ENCODE measurements at places on chromosomes 7 and 10. TPM values are rescaled to one million over a fixed set of nuclear protein-coding genes. Genes with fewer than 3 reads are reported as not detected.
A peak's percentile ranks its signal among the peaks of the same experiment; 100 is the strongest.

Gene SLC18A2
- total RNA-seq, result 2.9 TPM

Gene UBTD1
- 5.0 TPM for total RNA-seq

Gene OR13A1
- 1.5 TPM for total RNA-seq

Gene AKR1C8
- not detected for total RNA-seq

Gene DNAJB12
- total RNA-seq, result 23.7 TPM

Gene SH3PXD2A
- 56.7 TPM for total RNA-seq

Gene PRPS1L1
- not detected for total RNA-seq

Gene WASHC2C
- total RNA-seq, result 20.2 TPM

DNA sequence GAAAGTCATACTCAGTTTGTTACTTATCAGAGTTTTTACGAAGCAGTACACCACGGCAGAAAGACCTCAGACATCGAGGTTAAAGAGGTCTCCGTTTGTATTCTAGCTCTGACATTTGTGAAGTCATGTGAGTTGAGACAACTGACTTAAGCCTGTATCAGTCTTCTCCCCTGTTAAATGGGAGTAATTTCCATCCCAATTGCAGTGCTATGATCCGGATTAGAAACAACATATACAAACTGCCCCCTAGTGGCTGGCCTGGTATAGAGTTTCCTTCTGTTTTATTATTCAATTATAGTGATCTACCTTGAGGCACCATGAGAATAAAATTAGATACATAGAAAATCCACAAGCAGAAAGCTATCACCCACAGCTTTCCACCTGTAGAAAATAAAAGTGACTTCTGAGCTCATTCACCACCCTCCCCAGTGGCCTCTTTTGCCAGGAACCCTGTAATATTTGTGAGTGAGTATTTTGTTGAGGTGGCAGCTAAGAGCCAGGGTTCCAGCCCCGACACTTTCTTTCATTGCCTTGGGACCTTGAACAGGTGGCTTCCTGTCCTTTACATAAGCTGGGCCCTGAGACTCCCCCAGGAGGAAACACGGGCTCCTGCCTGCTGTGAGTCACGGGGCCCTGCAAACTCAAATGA lies 607.2 kb upstream of the MGMT start:
- no peaks in the 10 kb centered on the region for H3K36me3 ChIP-seq
- no peak overlapping the region for H3K27ac ChIP-seq
- H3K4me3 ChIP-seq, result no peak overlapping the region
- no peaks in the 10 kb centered on the region for H3K27me3 ChIP-seq
- H3K4me1 ChIP-seq, result no peaks in the 10 kb centered on the region

GRCh38 chr7:84162125-84162524 lies 32.5 kb downstream of the SEMA3A start:
- DNase-seq, result no peak
- no peaks in the 10 kb centered on the region for H3K36me3 ChIP-seq
- H3K27me3 ChIP-seq, result no peaks in the 10 kb centered on the region
- no peaks in the 10 kb centered on the region for H3K4me1 ChIP-seq
- H3K4me3 ChIP-seq, result no peak overlapping the region

GRCh38 chr10:14023673-14024328 lies 306.9 kb downstream of the FRMD4A start:
- no peaks in the 10 kb centered on the region for H3K36me3 ChIP-seq
- H3K27ac ChIP-seq, result peak overlapping the region; percentile 54
- H3K27me3 ChIP-seq, result no peaks in the 10 kb centered on the region
- DNase-seq, result no peak
- H3K4me1 ChIP-seq, result peaks cover 7% of the 10 kb centered on the region

DNA sequence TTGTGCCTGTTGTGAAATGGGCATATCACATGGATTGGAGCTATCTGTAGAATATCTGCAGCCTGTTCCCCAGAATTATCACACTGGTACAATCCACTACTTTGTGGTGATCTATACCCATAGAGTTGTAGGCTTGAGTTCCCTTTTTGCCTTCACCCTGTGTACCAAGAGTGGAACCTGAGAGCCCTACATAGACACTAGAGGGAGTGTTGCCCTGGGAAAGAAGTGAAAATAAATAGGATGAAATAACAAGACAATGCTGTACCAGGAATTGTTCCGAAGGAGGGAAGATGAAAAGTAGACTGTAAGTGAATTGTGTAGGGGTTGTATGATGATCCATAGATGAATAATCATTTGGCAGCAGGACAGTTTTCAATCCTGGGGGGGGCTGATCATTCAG lies 9.0 kb downstream of the SORCS3 start:
- H3K4me3 ChIP-seq, result no peak overlapping the region
- no peaks in the 10 kb centered on the region for H3K4me1 ChIP-seq
- H3K36me3 ChIP-seq, result no peaks in the 10 kb centered on the region
- no peak overlapping the region for H3K27ac ChIP-seq

- no peak overlapping the region for H3K27ac ChIP-seq
- no peak for DNase-seq
- no peaks in the 10 kb centered on the region for H3K36me3 ChIP-seq
- no peaks in the 10 kb centered on the region for H3K27me3 ChIP-seq
- H3K4me1 ChIP-seq, result no peaks in the 10 kb centered on the region
These were observed 70.2 kb upstream of the FERD3L start for GRCh38 chr7:19215412-19215811.

DNA sequence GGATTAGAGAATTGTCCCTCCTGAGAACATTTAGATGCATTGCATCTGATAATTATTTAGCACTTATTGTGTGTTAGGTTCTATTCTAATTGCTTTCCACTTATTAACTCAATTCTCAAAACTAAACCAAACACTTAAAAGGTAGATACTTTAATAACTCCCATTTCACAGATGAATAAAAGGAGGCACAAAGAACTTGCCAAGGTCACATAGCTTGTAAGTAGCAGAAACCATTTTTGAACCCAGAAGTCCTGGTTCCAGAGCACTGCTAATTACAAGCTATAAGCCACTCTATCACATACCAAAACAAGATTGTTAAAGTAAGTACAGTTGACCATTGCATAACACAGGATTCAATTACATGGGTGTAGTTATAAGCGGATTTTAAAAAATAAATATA lies 164.9 kb downstream of the CPED1 start:
- H3K36me3 ChIP-seq, result no peaks in the 10 kb centered on the region
- H3K27ac ChIP-seq, result no peak overlapping the region
- H3K4me1 ChIP-seq, result no peaks in the 10 kb centered on the region
- DNase-seq, result no peak

- no peaks in the 10 kb centered on the region for H3K36me3 ChIP-seq
- no peak for DNase-seq
- no peak overlapping the region for H3K27ac ChIP-seq
- no peak overlapping the region for H3K4me3 ChIP-seq
- H3K4me1 ChIP-seq, result no peaks in the 10 kb centered on the region
- no peaks in the 10 kb centered on the region for H3K27me3 ChIP-seq
These were observed 12.6 kb upstream of the PRPS1L1 start for GRCh38 chr7:18040196-18040595.

DNA sequence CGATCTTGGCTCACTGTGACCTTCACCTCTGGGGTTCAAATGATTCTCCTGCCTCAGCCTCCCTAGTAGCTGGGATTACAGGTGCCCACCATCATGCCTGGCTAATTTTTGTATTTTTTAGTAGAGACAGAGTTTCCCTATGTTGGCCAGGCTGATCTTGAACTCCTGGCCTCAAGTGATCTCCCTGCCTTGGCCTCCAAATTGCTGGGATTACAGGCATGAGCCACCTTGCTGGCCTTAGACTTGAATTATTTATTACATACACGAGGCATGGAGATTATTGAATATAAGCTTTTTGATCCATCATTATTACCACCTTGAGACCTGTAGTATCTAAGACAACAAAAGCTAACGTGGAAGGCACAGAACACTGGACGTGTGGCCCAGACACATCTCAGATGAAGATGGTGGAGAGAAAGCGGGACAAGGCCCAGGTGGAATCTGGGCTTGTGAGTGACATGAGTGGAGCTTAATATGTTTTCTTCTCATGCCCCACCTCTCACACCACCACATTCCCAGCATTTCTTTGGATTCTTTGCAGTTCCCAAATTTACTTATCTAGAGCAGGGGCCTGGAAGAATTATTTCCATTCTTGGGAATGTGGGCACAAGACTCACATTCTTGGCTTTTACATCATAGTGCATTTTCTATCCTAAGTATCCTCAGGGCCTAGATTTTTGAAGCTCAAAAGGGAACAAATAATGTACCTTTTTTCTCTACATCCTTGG lies 76.6 kb downstream of the SUGCT start:
- no peak overlapping the region for H3K27ac ChIP-seq
- H3K4me1 ChIP-seq, result no peaks in the 10 kb centered on the region
- no peaks in the 10 kb centered on the region for H3K36me3 ChIP-seq
- no peaks in the 10 kb centered on the region for H3K27me3 ChIP-seq
- no peak overlapping the region for H3K4me3 ChIP-seq
- no peak for DNase-seq

DNA sequence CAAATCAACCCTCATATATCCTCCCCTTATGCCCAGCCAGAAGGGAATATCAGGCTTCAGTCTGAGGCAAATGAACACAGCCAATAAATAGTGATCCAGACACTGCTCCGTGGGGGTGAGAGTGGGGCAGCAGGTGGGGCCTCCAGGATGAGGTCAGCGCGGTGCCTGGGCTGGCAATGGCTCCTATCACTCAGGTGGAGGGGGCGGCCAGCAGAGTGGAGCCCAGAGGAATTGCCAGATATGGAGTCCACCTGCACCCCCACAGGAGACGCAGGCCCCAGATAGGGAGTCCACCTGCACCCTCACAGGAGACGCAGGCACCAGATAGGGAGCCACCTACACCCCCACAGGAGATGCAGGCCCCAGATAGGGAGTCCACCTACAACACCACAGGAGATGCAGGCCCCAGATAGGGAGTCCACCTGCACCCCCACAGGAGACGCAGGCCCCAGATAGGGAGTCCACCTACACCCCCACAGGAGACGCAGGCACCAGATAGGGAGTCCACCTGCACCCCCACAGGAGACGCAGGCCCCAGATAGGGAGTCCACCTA lies 78.0 kb upstream of the PPP2R2D start:
- H3K27me3 ChIP-seq, result no peaks in the 10 kb centered on the region
- no peak for DNase-seq
- H3K27ac ChIP-seq, result no peak overlapping the region
- H3K36me3 ChIP-seq, result no peaks in the 10 kb centered on the region
- no peaks in the 10 kb centered on the region for H3K4me1 ChIP-seq

DNA sequence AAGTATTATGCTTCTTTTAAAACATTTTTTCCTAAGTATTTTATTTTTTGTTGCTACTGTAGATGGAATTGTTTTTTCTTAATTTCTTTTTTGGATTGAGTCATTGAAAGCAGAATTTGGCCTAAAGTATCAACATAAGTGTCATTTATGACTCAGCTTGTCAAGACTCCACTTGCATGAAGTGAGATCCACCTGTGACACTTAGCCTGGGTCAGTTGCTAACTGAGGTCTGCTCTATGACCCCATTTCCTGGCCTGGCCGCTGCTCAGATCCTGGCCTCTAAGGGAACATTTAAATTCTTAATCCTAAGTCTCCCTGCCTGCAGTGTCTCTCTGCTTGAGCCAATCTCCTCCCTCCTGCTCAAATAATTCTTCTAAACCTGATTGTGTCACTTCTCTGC lies 35.5 kb downstream of the TMEM270 start:
- H3K4me1 ChIP-seq, result peaks cover 37% of the 10 kb centered on the region
- no peak overlapping the region for H3K4me3 ChIP-seq
- no peaks in the 10 kb centered on the region for H3K36me3 ChIP-seq
- DNase-seq, result no peak
- H3K27ac ChIP-seq, result peak overlapping the region; percentile 63

- no peak for DNase-seq
- no peak overlapping the region for H3K27ac ChIP-seq
- H3K27me3 ChIP-seq, result no peaks in the 10 kb centered on the region
- no peak overlapping the region for H3K4me3 ChIP-seq
- no peaks in the 10 kb centered on the region for H3K36me3 ChIP-seq
- H3K4me1 ChIP-seq, result no peaks in the 10 kb centered on the region
These were observed 16.8 kb upstream of the DPYSL4 start for GRCh38 chr10:132169766-132170560.

- H3K4me3 ChIP-seq, result no peak overlapping the region
- H3K27ac ChIP-seq, result no peak overlapping the region
- no peaks in the 10 kb centered on the region for H3K36me3 ChIP-seq
- no peaks in the 10 kb centered on the region for H3K27me3 ChIP-seq
- no peaks in the 10 kb centered on the region for H3K4me1 ChIP-seq
These were observed 150.3 kb upstream of the NPY start for GRCh38 chr7:24133691-24134090.

- H3K27ac ChIP-seq, result peak overlapping the region; percentile 11
- H3K4me1 ChIP-seq, result peaks cover 13% of the 10 kb centered on the region
- H3K36me3 ChIP-seq, result no peaks in the 10 kb centered on the region
These were observed 104.9 kb downstream of the CDK6 start for GRCh38 chr7:92731335-92732063.

GRCh38 chr7:55271661-55272060 lies 93.5 kb upstream of the LANCL2 start:
- no peaks in the 10 kb centered on the region for H3K4me1 ChIP-seq
- H3K36me3 ChIP-seq, result no peaks in the 10 kb centered on the region
- no peak overlapping the region for H3K4me3 ChIP-seq
- no peak overlapping the region for H3K27ac ChIP-seq
- H3K27me3 ChIP-seq, result no peaks in the 10 kb centered on the region

DNA sequence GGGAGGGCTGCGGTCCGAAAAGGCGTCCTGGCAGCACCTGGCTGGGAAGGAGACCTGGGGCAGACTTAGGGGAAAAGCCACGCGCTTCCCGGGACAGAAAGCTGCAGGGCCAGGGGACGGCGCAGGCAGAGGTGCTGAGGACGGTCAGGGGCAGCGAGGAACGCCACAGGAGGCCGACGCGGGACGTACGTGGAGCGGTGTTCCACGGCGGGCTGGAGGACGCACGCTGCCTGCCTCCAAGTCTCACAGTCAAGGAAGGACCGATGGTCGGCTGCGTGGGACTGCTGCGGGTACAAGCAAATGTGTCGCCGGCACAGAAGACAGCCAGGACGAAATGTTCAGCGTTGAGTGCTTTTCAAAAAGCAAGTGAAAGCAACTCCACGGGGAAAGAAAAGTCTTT lies 245.2 kb downstream of the ELFN1 start:
- no peak overlapping the region for H3K4me3 ChIP-seq
- H3K36me3 ChIP-seq, result no peaks in the 10 kb centered on the region
- no peak overlapping the region for H3K27ac ChIP-seq
- no peaks in the 10 kb centered on the region for H3K27me3 ChIP-seq
- no peak for DNase-seq

DNA sequence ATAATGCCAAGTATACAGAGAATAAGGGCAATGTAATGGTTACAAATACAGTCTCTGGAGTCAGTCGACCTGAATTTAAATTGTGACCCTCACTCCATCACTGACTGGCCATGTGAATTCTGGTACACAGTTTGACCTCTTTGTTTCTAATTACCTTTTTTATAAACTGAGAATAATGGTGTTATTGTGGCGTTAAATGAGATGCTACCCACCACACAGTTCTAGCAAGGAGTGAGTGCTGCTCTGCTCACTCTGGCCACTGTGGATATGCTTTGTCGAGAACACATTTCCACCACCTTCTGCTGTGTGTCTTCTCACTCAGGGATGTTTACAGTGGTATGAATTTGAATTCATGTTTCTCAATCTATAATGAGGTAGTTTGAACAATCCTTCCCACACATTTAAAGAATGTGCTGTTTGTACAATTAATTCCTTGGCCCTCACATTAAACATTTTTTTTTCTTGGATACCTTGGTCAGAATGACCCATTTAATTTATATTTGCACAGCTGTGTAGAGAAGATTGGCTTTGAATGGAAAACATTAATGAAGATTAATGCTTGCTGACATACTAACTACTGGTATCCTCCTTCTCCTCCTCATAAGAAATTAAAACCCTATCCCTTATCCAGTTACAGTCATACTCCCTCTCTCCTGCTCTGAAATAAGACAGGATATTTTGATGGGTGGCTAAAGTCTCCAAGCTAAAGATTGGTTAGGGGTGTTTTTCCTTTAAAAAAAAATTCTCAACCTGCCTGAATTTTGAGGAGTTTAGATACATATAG lies 42.4 kb downstream of the PLCE1 start:
- no peaks in the 10 kb centered on the region for H3K4me1 ChIP-seq
- H3K27ac ChIP-seq, result no peak overlapping the region
- no peak overlapping the region for H3K4me3 ChIP-seq
- no peak for DNase-seq

All from esophagus squamous epithelium (tissue), 5 donors.